ENCODE measurements at places on chromosomes 4 and X.

DNA sequence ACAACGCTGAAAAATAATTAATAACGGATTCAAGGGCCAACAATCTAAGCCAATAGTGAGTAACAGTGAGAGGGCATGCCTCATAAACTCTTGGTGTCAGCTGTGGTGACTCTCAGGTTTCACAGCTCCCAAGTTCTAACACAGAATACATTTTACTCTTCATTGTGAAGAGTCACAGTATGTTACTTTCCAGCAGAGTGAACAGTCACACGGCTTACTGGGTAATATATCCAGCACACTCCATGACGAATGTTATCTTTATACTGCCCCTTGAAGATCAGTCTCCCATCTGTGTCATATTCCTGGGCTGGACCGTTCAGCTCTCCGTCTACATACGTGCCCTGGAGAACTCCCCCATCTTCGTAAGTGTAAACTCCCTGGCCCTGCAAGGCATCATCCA, 23.1 kb downstream of the SETD7 start:
- DNase-seq: no peak

GRCh38 chr4:7332216-7333023, 102.3 kb downstream of the PSAPL1 start:
- DNase-seq: no peak

- DNase-seq: no peak
Observed at GRCh38 chr4:125649452-125649851, 334.7 kb downstream of the FAT4 start.

- no peak for DNase-seq
Observed at GRCh38 chr4:1557221-1557597, 126.9 kb downstream of the FAM53A start.

DNA sequence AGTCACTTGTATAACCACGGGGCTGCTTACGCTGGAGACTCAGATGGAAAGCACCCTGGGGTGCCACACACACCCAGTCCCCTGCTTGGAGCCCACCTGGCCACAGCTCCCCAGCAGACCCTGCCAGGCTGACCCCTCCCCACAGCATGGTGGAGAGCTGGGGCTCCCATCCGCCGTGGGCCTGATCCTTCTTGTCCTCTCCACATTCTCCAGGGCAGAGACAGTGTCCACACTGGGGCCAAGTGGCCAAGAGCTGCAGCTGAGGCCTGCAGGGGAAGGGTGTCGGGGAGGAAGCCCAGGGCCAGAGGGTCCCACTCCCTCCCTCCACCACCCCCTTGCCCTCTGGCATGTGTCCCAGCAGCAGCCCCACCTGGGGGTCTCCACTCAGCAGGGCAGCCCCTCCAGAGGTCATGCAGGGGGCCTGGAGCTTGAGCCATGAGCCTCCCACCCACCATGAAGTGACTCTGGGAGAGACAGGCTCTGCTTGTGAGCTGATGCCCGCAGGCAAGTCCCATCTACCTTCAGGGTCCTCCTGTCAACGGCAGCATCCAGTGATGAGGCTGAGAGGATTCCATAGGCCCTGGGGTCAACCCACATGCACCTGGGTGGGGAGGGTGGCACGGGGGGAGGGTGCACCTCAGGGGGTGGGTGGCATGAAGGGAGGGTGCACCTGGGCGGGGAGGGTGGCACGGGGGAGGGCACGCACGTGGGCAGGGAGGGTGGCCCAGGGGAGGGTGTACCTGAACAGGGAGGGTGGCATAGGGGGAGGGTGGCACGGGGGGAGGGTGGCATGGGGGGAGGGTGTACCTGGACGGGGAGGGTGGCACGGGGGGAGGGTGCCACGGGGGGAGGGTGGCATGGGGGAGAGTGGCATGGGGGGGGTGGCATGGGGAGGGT, 56.4 kb downstream of the FAM53A start:
- no peak for DNase-seq

DNA sequence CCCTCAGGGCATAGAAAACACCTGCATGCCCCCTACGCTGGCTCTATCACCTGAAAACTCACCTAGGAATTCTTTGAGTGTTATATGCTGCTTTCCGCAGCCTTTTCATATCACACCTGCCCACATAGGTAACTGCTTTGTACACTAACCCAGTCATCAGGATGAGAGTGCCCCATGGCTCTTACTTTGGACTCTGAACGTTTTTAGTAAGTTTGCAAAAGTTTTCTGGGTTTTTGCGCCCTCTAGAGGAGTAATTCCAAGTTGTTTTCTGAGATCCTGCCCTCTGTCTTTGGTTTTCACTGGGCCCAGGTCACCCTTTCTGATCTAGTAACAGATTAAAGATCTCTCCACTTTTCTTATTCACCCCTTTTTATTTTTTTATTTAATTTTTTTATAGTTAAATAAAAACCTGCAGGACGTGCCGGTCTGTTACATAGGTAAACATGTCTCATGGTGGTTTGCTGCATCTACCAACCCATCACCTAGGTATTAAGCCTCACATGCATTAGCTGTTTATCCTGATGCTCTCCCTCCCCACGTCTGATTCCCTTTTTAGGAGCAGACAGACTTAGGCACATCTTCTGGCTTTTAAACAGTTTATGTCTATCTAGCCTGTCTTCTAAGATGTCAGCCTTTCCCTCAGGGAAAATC, 139.2 kb downstream of the NWD2 start:
- peak; percentile 6 for DNase-seq

DNA sequence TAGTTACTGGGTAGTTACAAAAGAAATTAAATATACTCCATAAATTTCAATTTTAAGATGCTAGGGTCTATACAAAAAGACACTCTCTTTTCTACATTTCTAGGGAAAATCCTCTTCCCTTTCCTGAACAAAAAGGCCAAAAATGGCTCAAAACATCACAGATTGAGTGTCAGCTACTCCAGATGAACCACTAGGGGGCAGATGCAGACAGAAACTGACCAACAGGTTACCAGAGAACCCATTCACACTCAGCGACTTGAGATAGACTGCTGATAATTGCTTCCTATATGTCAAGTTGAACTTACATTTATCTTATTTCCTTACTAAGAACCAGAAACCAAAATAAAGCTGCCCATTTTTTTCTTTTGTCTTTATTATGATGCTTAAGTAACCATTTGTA, 83.4 kb upstream of the MID1IP1 start:
- DNase-seq: peak; percentile 0

GRCh38 chrX:31500921-31501320, 429.1 kb upstream of the FTHL17 start:
- DNase-seq: no peak

DNA sequence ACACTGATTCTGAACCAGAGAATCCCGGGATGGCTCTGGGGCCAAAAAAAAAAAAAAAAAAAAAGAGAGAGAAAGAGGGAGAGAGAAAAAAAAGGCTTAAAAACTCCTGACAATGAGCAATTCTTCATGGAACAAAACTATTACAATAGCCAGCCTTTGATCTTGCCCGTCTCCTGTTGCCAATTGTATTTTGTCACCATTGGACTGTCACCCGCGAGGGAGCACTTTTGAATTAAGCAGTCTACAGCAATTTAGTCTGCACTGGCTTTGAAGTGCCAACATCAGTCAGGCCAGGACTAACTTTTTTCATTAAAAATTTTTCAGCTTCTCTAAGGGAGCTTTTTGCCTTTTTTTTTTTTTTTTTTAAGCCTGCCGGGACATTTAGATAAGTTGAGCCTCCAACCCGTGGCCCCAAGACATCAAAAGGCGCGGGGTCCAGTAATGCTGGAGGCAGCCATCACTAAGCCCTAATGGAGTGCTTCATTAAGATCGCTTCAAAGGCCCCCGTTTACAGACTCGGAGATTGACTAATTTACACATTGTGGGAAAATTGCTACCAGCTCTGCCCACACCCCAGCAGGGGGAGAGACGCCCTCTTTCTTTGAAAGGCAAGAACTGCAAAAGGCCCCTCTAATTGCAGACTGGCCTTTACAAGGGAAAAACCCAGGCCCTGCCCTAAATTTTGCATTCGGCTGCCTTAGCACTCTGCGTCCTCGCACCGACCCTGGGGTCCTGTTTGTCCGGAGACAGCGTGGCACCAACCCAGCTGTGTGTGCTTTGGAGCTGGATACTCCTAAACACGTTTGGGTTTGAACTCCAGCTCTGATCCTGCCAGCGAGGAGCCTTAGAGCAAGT, 98.1 kb upstream of the MSX1 start:
- DNase-seq: no peak

DNA sequence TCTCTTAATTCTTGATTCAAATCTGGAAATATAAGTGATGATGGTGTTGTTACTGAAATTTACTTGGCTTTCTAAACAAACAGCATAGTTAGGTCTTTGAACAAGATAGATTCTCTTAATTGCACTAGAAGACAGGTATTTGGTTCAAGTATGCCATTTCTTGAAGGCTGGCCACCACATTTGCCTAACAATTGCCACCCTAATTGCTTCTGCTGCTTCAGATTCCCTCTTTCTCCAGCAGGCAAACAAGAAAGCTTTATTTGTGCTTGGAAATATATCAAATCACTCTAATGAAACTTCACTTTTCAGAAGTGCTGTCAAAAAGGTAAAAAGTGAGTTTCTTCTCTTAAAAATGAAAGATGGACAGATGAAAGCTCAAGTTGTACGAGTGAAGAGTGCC, 418.6 kb downstream of the INPP4B start:
- DNase-seq: no peak

DNA sequence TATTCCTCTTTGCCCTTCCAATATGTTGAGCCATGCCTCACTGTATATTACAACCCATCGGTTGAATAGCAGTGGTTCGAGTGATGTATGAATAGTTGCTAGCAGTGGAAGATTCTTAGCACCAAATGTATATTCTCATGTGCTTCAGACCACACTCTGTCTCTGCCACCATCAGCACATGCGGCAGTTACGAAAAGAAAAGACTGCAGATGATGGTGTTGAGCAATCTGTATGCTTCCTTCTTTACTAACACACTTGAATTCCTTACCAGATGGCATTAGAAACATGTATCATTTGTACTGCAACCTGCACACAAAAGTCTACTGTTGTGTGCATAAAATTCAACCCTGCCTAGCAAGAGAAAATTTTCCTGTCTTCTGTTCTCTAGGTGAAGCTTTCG, 214.6 kb downstream of the ENOX2 start:
- no peak for DNase-seq

DNA sequence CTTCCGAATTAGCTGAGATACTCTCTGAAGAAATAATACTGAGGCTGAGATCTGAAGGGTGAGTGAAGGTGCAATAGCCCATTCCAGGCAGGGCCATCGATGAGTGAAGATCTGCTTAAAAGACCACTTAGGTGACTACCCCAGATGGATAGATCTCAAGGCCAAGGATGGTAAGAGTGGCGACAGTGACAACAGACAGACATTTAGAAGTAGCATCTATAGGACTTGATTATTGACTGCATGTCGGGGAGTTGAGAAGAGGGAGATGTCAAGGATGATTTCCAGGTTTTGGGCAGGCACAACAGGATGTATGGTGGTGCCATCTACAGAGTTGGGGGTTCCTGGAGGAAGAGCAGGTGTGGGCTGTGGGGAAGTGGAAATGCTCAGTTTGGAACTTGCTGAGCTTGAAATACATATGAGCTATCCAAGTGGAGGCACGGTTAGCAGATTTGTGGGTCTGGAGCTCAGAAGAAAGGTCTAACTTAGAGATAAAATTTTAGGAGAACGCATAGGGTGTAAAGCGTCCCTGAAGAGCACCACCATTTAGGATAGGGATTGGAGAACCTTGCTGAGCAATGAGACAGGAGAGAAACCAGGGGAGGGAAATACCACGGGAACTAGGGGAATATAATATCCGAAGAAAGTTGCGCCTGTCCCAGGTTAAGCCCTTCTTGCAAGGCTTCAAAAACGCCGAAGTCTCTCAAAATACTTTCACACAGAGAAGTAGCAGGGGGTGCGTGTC, 688 bp downstream of the UFSP2 start:
- DNase-seq: peak; percentile 22

DNA sequence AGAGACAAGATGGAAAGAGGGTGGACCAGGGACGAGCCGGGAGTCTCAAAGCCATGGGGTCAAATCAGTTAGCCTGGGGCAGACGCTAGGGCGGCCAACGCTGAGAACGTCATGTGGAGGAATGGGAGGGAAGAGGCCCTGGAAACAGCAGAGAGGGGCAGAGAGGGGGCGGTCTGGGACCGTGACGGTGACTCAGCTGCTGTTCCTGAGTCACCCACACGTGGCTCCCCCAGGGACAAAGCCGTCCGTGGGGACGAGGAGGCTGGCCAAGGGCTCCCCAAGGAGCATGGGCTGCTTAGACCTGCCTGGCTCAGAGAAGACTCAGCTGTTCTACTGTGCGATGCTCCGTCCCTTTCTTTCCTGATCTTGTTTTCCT, 108.4 kb upstream of the LRPAP1 start:
- no peak for DNase-seq

- no peak for DNase-seq
Observed at GRCh38 chr4:85474356-85474755, 594 bp upstream of the ARHGAP24 start.

- DNase-seq: no peak
Observed at GRCh38 chrX:23383411-23383810, 48.8 kb downstream of the PTCHD1 start.

- no peak for DNase-seq
Observed at GRCh38 chr4:60129740-60130139, 1070.4 kb upstream of the ADGRL3 start.

DNA sequence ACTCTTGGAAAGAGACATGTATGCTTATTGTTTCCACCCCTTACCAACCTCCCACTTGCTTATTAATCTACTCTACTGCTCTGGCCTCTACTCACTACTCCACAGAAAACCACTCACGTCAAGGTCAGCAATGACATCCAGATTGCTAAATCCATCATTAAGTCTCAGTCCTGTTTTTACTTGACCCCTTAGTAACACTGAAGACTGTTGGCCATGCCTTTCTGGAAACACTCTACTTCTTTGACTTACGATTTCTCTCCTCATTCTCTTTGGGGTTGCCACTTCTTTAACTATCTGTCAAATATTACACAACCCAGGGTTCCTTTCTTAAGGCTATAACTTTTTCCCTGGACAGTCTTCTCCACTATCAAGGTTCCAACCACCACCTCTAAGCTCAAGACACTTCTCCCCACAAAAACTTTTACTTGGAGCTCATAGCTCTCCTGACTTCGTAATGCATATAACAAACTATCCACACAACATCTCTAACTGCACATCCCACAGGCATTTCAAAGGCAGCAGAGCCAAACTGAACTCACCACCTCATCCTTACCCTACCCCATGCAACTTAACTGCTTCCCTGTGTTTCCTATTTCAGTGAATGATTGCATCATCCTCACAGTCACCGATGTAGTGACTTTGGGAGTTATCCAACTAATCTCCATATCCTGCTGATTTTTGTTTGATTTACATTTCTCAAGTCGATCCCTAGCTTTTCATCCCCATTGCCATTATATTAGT, 15.8 kb upstream of the MAGEA4 start:
- no peak for DNase-seq

- no peak for DNase-seq
Observed at GRCh38 chr4:37745946-37746345, 59.8 kb upstream of the RELL1 start.

DNA sequence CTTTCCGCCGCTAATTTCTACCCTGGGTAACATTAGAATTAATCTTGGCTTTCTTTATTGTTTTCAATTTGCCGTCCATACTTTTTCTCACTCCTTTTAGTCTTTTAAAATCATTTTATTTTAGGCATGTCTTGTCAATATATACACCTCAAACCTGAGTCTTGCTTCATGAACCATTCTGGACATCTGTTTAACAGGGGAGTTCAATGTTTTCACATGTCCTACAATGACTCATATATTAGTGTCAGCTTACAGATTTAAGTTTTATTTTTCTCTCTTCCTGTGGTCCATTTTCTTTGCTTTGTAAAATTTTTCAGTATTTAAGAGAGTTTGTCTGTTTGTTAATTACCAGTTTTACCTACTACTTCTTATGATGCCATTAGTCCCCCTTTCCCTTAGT, 89.5 kb downstream of the LCORL start:
- DNase-seq: no peak

GRCh38 chr4:107831140-107831539, 6.4 kb downstream of the SGMS2 start:
- no peak for DNase-seq
